Activated T-cell treated with anti-CD3 and anti-CD28 coated beads, Interleukin-2, amount 50 U/mL, for 72 hours (primary cell): ENCODE measurements at places on chromosomes 13 and 19.
A peak's percentile ranks its signal among the peaks of the same experiment; 100 is the strongest.

GRCh38 chr19:7959211-7959610, 15.7 kb upstream of the TIMM44 start:
- no peak for DNase-seq

GRCh38 chr19:4172861-4173473, 9.4 kb downstream of the SIRT6 start:
- DNase-seq: peak; percentile 75

GRCh38 chr13:39281539-39282150, 243.4 kb downstream of the NHLRC3 start:
- no peak for DNase-seq

GRCh38 chr13:108195146-108195545, 20.2 kb downstream of the LIG4 start:
- no peak for DNase-seq

DNA sequence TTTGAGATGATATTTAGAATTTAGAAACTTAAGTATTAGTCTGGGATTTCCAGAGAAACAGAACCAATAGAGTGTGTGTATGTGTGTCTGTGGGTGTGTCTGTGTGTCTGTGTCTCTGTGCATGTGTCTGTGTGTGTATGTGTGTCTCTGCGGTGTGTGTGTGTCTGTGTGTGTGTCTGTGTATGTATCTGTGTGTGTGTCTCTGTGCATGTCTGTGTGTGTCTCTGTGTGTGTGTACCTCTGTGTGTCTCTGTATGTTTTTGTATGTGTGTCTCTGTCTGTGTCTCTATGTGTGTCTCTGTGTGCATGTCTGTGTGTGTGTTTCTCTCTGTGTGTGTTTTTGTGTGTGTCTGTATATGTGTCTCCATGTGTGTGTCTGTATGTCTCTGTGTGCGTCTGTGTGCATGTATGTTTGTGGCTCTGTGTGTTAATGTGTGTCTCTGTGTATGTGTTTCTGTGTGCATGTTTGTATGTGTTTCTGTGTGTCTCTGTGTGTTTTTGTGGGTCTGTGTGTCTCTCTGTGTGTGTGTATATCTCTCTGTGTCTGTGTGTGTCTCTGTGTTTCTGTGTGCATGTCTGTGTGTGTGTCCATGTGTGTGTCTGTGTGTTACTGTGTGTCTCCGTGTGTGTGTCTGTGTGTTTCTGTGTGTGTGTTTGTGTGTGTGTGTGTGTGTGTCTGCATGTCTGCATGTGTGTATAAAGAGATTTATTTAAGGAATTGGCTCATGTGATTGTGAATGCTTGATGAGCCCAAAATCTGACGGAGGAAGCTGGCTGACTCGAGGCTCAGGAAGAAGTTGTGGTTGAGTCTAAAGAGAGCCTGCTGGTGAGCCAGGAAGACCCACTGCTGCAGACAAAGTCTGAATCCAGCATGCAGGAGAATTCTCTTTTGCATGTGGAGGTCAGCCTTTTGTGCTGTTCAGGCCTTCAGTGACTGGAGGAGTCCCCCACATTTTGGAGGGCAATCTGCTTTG, 22.2 kb downstream of the GPR42 start:
- no peak for DNase-seq

GRCh38 chr13:76968041-76968440, 19.7 kb downstream of the ACOD1 start:
- DNase-seq: no peak

DNA sequence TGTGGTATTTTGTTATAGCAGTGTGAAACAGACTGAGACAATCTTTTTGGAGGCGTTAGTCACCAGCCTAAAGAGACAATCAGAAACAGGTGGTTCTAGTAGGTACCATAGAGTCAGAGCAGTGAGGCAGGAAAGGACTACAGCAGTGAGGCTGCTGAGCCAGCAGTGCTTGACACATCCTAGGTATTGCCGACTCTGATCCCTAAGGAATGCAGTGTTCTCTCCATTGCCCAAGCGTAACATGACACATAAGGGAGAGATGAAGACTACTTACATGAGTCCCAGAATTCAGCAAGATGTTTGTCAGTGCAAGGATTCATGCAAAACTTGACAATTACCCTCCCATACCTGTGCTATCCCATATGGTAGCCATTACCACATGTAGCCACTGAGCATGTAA, 62.4 kb upstream of the XPO4 start:
- no peak for DNase-seq

DNA sequence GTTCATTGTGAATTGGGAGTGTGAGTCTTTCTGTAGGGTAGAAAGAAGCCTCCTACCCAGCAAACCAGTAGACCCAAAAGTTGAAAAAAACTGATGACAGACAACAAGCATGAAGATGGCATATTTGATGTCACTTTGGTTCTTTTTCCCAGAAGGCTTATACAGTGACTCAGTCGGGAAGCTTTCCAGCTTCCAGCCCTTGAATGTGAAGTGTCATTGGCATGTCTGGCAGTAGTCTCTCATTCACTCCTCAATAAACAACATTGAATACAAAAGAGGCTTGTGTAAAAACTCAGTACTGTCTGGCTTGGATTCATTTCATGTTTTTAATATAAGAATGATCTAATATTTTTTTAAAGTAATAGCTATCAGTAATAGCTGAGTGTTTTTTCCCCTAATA, 68.7 kb downstream of the IPO5 start:
- DNase-seq: no peak

DNA sequence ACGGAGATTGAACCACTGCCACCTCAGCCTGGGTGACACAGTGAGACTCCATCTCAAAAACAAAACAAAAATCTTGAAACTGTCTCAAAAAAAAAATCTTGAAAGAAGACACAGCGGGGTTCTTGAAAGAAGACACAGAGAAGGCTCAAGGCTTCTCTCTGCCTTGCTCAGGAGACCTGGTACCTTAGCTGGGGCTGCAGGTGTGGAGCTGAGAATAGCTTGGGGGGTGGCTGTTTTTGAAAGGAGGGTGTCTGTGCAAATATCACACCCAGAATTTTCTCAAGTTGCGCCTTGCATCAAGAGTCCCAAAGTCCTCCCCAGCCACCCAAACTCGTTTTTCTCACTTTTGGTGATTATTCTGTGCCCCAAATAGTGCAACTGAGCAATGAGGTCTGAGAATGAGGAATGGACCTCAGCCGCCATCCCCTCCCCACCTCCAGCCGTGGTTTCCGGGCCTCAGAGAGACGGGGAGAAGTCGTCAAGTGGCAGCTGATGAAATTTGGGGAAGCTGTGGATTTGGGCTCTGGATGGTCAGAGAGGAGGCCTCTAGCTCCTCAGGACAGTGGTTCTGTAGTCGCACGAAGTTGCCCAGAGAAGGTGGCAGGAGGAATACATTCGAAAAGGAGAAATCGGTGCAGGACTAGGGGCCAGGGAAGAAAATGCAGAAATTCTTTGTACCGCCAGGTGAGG, 8.8 kb downstream of the S1PR2 start:
- DNase-seq: no peak

DNA sequence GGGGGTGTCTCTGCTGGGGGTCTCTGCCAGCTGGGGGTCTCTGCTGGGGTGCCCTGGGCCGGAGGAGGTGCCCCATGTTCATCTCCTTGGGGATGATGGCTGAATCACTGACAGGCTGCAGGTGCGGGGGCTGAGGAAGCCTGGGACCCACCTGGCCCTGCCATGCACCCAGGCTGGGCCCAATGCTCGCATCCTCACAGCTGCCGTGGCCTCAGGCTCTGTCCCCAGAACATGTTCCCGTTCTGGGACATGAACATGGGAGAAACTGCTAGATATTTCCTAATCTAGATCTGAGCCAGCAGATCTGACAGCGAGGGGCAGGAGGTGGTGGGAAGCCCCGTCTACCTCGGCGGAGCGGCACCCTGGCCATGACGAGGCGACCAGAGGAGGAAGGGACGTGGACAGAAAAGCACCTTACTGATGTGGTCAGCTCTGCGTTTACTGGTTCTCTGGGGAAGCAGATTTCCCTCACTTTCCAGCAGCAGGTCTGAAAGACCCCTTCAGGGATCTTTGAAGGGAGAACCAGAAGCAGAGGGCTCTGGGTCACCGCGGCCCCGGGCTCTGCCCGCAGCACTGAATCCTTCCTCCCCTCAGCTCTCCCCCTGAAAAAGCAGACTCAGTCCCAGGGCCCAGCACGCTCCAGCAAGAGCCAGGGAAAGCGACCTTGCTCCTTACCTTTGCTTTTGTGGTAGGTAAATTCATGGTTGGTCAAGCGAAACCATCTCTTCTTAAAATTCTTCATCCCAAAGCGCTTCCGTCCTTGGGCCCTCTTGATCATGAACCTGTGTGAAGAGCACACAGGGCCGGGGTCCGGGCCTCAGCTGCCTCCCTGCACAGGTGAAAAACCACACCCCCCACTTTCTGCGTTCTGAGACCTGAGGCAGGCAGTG, 26.5 kb upstream of the C13orf46 start:
- DNase-seq: no peak

DNA sequence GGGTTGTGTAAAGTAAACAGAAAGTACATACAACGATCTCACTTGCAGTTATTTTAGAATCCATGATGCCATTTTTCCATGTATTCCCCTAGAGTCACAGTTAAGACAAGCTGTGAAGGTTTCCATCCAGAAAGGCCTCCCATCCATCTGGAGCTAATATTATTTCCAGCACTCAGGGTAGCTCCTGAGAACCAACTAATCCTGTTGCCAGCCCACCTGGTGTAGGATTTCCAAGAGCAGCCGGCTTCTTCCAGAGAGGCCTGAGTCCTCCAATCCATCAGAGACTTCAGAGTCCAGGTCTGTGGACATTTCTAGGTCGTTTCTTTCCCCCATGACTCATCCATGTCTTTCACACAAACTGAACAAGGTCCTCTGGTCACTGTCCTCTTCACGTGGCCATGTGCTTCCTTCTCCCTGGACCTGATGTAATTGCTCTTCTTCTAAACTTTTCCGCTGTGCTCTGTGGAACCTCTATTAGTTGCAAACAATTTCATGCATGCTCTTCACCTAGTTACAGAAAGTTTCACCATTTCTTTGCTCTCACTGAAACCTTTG, 270.3 kb upstream of the TMTC4 start:
- DNase-seq: no peak

GRCh38 chr13:27252467-27252866, 1.1 kb downstream of the RPL21 start:
- DNase-seq: no peak

- DNase-seq: no peak
These were observed 7.1 kb upstream of the DHRS12 start for GRCh38 chr13:51811046-51811445.

DNA sequence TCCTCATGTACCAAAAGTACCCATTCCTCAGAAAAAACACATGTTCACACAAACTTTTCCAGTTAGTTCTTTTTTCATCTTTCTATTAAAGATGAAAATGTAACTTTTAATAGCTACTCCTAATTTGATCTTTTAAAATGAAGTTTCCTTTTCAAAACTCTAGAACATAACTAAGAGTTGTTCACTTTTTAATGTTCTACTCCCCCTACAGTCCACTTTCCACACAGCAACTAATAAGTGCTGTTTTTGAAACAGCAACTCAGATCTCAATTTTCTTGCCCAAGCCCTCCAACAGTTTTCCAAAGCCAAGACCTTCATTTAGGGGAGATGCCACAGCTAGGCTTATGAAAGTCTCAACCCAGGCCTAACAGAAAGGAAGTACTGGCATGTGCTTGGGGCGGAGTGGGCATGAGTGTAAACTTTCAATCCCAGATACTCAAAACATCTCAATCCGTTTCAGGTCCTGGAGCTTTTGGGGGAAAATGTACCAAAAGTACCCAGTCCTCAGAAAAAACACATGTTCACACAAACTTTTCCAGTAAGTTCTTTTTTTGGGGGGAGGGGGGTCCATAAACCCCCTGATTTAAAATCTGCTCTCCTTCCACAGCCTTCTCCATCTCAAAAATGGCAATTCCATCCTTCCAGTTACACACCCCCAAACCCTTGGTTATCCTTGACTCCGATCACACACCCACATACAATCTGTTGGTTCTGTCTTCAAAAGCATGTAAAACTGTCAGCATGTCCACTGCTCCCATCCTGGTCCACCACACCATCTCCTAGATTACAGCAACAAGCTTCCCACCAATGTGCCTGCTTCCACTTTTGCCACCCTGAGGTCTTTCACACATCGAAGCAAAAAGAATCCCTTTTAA, 2.0 kb downstream of the FBL start:
- peak; percentile 39 for DNase-seq

DNA sequence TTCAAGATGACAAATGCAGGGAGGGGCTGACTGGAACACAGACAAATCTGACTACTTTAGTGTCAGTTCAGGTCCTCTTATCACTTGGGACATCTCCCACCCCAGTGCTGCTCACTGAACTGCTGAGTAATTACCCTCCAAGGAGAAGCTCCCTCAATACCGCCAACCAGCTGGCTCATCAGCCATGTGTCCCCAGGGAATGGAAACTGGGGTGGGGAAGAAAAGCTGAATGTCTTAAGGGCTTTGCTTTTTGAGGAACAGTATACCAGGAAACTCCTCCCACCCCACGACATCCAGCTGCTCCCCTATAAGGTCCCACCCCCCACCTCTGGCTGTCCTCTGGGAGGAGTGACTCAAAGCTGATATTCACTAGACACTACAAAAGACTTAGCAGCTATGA, 2.0 kb downstream of the ZNF823 start:
- DNase-seq: no peak

DNA sequence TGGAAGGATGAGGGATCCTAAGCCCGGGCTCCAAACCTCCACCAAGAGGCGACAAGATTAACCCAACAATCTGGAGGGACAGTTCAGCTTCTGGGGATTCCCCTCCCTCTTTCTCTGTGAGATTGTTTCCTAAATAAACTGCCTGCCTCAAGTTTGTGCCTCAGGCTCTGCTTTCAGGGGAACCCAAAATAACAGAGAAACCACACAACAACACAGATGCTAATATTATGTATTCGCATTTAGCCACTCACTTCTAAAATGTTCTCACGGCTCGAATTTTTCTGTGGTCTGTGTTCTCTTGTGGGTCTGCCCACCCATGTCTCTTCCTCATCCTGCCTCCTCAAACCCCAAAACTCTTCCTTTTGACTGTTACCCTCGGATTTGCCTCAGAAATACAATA, 1381.1 kb upstream of the SLC10A2 start:
- no peak for DNase-seq

- DNase-seq: peak; percentile 86
These were observed at the start of gene NUDT19 for GRCh38 chr19:32691291-32691951. Gene NUDT19, plus strand, starts transcription at chr19:32691821. Its CDS starts 140 bp downstream, at chr19:32691961.

DNA sequence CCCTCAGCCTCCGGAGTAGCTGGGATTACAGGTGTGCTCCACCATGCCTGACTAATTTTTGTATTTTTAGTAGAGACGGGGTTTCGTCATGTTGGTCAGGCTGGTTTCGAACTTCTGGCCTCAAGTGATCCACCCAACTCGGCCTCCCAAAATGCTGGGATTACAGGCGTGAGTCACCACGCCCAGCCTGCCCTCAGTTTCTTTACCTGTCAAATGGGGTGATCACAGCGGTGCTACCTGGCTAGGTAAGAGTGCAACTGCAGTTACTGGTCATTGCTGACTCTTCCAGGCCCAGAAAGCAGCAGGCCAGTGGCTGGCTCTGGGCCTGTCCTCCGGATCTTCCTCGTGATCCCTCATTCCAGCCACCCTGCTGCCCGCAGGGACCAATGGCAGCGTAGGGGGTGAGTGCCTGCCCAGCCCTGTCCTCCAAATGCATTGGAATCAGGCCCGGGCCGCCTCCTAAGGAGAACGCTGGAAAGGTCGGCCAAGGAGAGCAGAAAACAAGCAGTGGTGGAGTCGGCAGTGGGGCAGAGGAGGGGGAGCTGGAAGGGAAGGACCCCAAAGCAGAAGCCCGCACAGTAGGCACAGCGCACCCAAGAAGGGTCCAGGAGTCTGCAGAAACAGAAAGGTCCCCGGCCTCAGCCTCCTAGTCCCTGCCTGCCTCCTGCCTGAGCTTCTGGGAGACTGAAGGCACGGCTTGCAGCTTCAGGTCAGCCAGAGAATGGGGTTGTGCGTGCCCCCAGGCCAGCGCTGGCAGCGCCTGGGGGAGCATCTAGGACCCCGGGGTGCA, 1.8 kb upstream of the SLC27A1 start:
- no peak for DNase-seq
